Vagina (tissue), 2 donors: ENCODE measurements at places on chromosomes 16 and 17.

GRCh38 chr16:8258523-8258922, 331.8 kb downstream of the TMEM114 start:
- DNase-seq = no peak
- H3K4me1 ChIP-seq = no peaks in the 10 kb centered on the region
- H3K4me3 ChIP-seq = no peak overlapping the region
- H3K36me3 ChIP-seq = no peaks in the 10 kb centered on the region
- no peaks in the 10 kb centered on the region for H3K27me3 ChIP-seq
- H3K27ac ChIP-seq = no peak overlapping the region

- DNase-seq = no peak
- peak overlapping the region; percentile 11 for H3K27ac ChIP-seq
- H3K4me3 ChIP-seq = no peak overlapping the region
Measured at GRCh38 chr16:15509593-15510535, 75.5 kb downstream of the BMERB1 start.

GRCh38 chr16:81940781-81941560, 70.3 kb downstream of the SDR42E1 start:
- no peaks in the 10 kb centered on the region for H3K4me1 ChIP-seq
- no peaks in the 10 kb centered on the region for H3K36me3 ChIP-seq
- no peak for DNase-seq
- H3K4me3 ChIP-seq = no peak overlapping the region
- no peaks in the 10 kb centered on the region for H3K27me3 ChIP-seq
- H3K27ac ChIP-seq = no peak overlapping the region

GRCh38 chr17:57561072-57561861, 183.8 kb downstream of the CCDC182 start:
- peaks cover 12% of the 10 kb centered on the region for H3K4me1 ChIP-seq
- H3K36me3 ChIP-seq = no peaks in the 10 kb centered on the region
- H3K4me3 ChIP-seq = no peak overlapping the region
- no peaks in the 10 kb centered on the region for H3K27me3 ChIP-seq
- DNase-seq = no peak
- H3K27ac ChIP-seq = no peak overlapping the region

- DNase-seq = no peak
- H3K4me3 ChIP-seq = no peak overlapping the region
- no peak overlapping the region for H3K27ac ChIP-seq
- H3K4me1 ChIP-seq = peaks cover 17% of the 10 kb centered on the region
- H3K27me3 ChIP-seq = no peaks in the 10 kb centered on the region
Measured at GRCh38 chr16:57791893-57792461, 10.3 kb downstream of the KIFC3 start.

- H3K4me3 ChIP-seq = no peak overlapping the region
- peaks cover 19% of the 10 kb centered on the region for H3K4me1 ChIP-seq
- DNase-seq = no peak
- H3K36me3 ChIP-seq = no peaks in the 10 kb centered on the region
- no peaks in the 10 kb centered on the region for H3K27me3 ChIP-seq
Measured at GRCh38 chr17:66185862-66186261, 6.1 kb downstream of the CEP112 start.

DNA sequence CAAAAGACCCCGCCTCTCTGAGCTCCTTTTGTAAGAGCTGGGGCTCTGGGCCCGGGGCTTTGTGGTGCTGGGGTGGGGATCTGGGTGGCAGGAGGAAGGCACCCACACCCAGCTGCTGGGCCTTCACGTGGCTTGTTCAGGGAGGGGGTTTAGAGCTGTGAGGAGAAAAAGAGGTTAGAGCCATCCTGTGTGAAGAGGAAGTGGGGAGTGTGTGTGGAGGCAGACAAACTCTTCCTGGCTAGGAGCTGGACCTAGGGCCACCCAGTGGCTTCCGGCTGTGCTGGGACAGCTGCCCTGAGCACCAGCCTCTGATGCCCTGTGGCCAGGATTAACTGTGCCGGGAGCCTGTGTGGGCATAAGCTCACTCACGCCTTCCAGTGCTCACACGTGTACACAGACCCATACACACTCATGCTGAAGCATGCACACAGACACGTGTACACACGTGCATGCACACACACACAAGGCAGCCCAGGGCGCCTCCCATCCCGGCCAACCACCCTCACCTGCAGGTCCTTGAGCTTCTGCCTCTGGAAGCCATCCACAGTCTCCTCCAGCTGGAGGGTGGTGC, 7.4 kb downstream of the CIBAR2 start:
- no peaks in the 10 kb centered on the region for H3K36me3 ChIP-seq
- no peak for DNase-seq
- H3K4me3 ChIP-seq = no peak overlapping the region

DNA sequence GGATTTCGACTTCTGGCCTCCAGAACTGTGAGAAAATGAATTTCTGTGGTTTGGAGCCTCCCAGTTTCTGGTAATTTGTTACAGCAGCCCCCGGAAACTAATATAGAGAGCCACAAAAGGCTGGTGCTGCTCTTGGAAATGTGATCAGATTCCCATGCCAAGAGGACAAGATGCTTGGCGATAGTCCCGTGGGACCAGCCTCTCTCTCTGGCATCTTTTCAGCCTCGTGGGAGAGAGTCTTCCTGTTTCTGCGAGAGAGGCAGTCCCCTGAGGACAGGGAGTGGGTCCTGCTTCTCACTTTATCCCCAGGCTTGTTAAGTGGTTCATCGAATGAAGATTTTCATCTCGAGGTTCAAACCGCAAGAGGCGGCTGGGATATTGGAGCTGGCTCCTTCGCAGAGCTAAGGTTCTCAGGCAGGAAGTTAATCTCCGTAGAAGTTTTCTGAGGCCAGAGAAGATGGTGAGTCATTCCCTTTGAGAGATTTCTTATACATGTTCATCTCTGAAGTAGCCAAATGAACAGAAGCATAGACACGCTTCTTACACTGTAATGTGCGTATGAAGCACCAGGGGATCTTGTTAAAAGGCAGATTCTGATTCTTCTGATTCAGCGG, 211.6 kb upstream of the SDK2 start:
- no peak overlapping the region for H3K27ac ChIP-seq
- peaks cover 7% of the 10 kb centered on the region for H3K4me1 ChIP-seq

- DNase-seq = peak; percentile 70
- H3K27me3 ChIP-seq = no peaks in the 10 kb centered on the region
- H3K4me3 ChIP-seq = no peak within 1 kb of the TSS
- no peaks in the 10 kb centered on the region for H3K4me1 ChIP-seq
- no peak within 1 kb of the TSS for H3K27ac ChIP-seq
Measured at GRCh38 chr17:8867361-8867981, at the start of gene PIK3R6. PIK3R6 (minus strand) TSS chr17:8867674; CDS start chr17:8849794, 17,880 bp downstream.

GRCh38 chr16:649631-650030, 466 bp downstream of the WDR90 start:
- no peaks in the 10 kb centered on the region for H3K36me3 ChIP-seq
- peak overlapping the region; percentile 62 for H3K4me3 ChIP-seq
- H3K27ac ChIP-seq = peak overlapping the region; percentile 75

DNA sequence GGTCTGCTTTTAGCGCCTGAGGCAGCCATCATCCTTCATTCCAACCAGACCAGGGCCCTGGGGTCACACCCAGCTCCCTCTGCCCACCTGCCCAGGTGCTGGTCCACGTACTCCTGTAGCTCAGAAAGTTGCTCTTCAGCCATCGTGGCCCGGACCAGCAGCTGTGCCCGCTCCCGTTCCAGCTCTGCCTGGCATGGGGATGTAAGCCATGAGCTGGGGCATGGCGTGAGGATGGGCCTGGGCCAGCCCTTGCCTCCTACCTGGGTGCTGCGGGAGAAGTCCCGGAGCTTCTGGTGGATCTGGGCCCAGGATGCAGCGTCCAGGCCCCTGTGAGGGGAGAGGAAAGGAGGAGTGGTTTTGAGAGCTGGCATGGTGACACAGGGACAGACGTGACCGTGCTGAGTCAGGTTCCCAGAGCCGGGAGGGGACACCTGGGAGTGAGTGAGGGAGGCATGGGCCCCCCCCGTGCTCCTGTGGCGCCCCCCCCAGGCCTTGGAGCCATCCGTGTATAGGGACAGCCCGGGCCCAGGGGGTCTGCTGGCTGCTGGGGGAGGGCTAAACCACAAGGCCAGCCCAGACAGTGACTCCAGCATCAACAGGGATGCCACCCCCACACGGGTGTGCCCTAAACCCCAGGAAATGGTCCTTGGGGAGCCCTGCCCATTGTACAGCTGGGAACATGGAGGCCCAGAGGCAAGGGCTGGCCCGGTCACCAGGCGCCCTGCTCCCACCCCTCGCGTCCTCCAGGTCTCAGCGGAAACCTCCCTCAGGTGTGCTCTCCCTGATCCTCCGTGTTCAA, 2.1 kb downstream of the ANTKMT start:
- H3K27me3 ChIP-seq = no peaks in the 10 kb centered on the region
- peaks cover 47% of the 10 kb centered on the region for H3K4me1 ChIP-seq
- no peak overlapping the region for H3K27ac ChIP-seq
- H3K36me3 ChIP-seq = no peaks in the 10 kb centered on the region
- no peak overlapping the region for H3K4me3 ChIP-seq

- H3K4me1 ChIP-seq = no peaks in the 10 kb centered on the region
- no peaks in the 10 kb centered on the region for H3K27me3 ChIP-seq
- H3K27ac ChIP-seq = no peak overlapping the region
- H3K4me3 ChIP-seq = no peak overlapping the region
- no peak for DNase-seq
- H3K36me3 ChIP-seq = no peaks in the 10 kb centered on the region
Measured at GRCh38 chr17:55527540-55528118, 16.4 kb upstream of the SMIM36 start.

DNA sequence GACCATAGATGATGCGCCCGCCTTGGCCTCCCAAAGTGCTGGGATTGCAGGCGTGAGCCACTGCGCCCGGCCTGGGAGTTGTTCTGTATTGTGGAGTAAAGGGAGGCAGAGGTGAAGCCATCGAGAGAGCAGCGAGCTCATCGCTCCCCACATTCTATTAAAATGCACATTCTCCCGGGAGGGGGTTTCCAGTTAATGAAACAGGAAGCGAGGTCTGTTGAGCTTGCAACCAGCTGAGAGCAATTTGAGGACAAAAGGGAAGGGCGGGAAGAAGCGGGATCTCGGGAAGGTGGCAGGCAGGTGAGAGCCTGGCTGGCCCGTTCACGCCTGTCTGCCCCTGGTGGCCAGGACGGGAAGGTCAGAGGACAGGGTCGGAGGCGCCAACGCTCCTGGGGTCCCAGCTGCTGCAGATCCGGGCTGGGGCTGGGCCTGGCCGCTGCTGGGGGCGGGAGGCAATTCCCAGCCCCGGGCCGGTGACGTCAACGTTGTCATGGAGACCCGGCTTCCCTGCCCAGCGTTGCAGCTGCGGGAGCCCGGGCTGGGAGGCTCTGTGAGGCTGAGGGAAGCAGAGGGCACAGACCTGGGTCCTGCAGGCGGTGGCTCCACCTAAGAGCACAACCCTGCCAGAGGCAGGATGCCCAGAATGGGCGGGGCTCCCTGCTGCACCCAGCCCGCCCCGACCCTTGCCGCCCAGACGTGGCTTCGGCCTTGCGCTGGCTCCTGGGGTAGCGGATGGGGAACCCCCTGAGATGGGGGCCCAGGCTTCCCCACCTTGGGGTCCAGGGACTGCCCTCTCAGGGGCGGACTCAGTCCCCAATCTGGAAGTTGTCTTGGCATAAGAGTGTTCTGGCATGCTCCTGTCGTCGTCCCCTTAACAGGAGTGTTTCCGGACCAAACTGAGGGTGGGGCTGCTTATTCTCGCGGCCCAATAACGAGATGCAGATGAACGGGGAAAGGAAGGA, 48.7 kb upstream of the PLCG2 start:
- no peaks in the 10 kb centered on the region for H3K36me3 ChIP-seq
- H3K27ac ChIP-seq = peak overlapping the region; percentile 79
- peaks cover 15% of the 10 kb centered on the region for H3K4me1 ChIP-seq
- H3K4me3 ChIP-seq = peak overlapping the region; percentile 56
- DNase-seq = no peak
- no peaks in the 10 kb centered on the region for H3K27me3 ChIP-seq

DNA sequence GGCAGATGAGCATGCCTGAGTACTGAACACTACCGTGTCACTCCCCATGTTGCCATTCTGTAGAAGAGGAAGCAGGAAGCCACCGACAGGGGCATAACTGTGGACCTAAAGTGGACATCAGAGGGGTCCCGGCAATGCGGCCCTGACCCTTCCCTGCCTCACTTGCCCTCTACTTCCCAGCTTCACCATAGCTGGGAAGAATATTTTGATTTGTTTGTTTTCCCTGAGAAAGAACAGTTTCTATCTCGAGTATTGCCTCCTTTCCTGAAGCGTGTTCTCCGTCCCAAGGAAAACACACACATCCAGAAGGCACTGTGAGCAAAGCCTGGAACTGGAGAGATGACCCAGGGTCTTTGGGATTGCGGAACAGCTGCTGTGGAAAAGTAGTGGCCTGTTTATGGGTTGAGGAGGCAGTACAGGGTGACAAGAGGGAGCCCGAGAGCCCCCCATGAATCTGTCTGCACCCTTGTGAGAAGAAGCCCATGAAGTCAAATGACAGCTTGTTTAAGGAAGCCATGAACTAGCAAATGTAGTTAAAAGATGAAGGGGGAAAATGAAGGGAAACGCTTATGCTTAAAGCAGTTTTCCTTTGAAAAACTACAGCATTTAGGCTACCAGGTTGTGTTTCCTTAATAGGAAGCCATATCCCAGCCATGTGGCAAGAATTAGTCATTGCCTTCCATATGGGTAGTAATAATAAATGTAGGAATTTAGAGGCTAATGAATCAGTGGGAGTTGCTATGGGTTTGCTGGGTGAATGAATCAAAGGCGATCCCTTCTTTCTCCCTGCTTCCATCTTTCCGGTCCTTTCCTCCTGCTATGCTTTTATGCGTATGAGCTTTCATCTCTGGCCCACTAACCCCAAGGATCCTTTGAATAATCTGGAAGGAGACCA, 90.0 kb upstream of the TBX2 start:
- DNase-seq = no peak
- H3K4me3 ChIP-seq = no peak overlapping the region
- peaks cover 24% of the 10 kb centered on the region for H3K4me1 ChIP-seq
- no peaks in the 10 kb centered on the region for H3K36me3 ChIP-seq

DNA sequence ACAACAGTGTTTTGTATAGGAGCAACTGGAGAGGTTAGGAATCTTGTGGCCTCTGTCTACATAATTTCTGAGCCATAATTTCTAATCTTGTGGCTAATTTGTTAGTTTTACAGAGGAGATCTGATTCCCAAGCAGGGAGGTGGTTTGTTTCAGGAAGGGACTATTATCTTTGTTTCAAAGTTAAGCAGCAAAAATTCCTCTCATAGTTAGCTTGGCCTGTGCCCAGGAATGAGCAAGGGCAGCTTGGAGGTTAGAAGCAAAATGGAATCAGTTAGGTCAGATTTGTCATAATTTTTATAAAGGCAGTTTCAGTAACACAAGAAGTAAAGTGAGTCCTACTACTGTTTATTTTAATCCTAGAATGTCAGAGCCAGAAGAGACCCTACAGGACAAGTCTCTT, 2.0 kb upstream of the RDM1 start:
- H3K4me1 ChIP-seq = peaks cover 14% of the 10 kb centered on the region
- H3K27me3 ChIP-seq = no peaks in the 10 kb centered on the region
- DNase-seq = no peak
- no peak overlapping the region for H3K4me3 ChIP-seq

- H3K27ac ChIP-seq = no peak overlapping the region
- DNase-seq = no peak
- no peak overlapping the region for H3K4me3 ChIP-seq
- H3K36me3 ChIP-seq = no peaks in the 10 kb centered on the region
Measured at GRCh38 chr17:63946440-63947363, 14.6 kb upstream of the CD79B start.

GRCh38 chr16:11296706-11297491, 15.8 kb upstream of the PRM1 start:
- peaks cover 17% of the 10 kb centered on the region for H3K4me1 ChIP-seq
- no peak for DNase-seq
- H3K27me3 ChIP-seq = no peaks in the 10 kb centered on the region
- peak overlapping the region; percentile 9 for H3K4me3 ChIP-seq
- no peak overlapping the region for H3K27ac ChIP-seq
